ENCODE measurements at places on chromosomes 7 and 10. TPM values are rescaled to one million over a fixed set of nuclear protein-coding genes. Genes with fewer than 3 reads are reported as not detected.

The RASA4B gene
- 3.8 TPM for total RNA-seq

The GNGT1 gene
- total RNA-seq = not detected

The RET gene
- not detected for total RNA-seq

The AKR1C8 gene
- not detected for total RNA-seq

The NUTM2A gene
- total RNA-seq = 0.48 TPM

The NODAL gene
- not detected for total RNA-seq

The FLNC gene
- total RNA-seq = 182 TPM

The FZD8 gene
- 36.8 TPM for total RNA-seq

The CALHM3 gene
- not detected for total RNA-seq

The OR2A7 gene
- not detected for total RNA-seq

The LDB3 gene
- total RNA-seq = not detected

The MYL7 gene
- not detected for total RNA-seq

The TMEM270 gene
- not detected for total RNA-seq

The ADAM12 gene
- total RNA-seq = 0.65 TPM

The MCM10 gene
- total RNA-seq = 5.6 TPM

The PRKAR2B gene
- total RNA-seq = 18.9 TPM

The SFTPA2 gene
- total RNA-seq = not detected

The ASB10 gene
- not detected for total RNA-seq

The CCDC172 gene
- not detected for total RNA-seq

The MYH16 gene
- total RNA-seq = 0.33 TPM

The KAZALD1 gene
- total RNA-seq = 0.57 TPM

The SORCS1 gene
- total RNA-seq = not detected

The CH25H gene
- total RNA-seq = 8.5 TPM

The CRHR2 gene
- not detected for total RNA-seq

The C10orf62 gene
- 0.10 TPM for total RNA-seq

The TLX1 gene
- not detected for total RNA-seq

The FBXL13 gene
- total RNA-seq = 0.98 TPM

Data from vein endothelial cell (primary cell).